NT2/D1 (cell line): ENCODE measurements at places on chromosomes 16 and 17.

GRCh38 chr17:57357830-57358430 lies 101.6 kb downstream of the MSI2 start:
- DNase-seq, result no peak

DNA sequence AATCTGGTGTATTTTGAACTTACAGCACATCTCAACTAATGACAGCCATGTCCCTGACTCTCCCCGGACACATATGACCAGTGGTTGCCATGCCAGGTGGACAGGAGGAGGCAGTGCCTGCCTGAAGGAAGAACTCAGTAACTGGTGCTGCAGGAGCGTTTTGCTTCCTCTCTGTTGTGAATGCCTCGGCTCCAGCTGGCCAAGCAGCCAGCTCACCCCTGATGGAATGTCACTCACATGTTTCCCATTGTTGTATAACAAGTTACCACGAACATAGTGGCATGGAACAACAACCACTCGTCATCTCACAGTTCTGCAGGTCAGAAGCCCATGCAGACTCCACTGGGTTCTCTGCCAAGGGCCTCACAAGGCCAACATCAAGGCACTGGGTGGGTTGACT lies 20.1 kb upstream of the IRF8 start:
- DNase-seq, result no peak

GRCh38 chr16:18800775-18801144 lies 589 bp downstream of the ARL6IP1 start:
- DNase-seq, result no peak

- DNase-seq, result no peak
Measured at GRCh38 chr16:86865851-86866662, 287.7 kb downstream of the FOXL1 start.

DNA sequence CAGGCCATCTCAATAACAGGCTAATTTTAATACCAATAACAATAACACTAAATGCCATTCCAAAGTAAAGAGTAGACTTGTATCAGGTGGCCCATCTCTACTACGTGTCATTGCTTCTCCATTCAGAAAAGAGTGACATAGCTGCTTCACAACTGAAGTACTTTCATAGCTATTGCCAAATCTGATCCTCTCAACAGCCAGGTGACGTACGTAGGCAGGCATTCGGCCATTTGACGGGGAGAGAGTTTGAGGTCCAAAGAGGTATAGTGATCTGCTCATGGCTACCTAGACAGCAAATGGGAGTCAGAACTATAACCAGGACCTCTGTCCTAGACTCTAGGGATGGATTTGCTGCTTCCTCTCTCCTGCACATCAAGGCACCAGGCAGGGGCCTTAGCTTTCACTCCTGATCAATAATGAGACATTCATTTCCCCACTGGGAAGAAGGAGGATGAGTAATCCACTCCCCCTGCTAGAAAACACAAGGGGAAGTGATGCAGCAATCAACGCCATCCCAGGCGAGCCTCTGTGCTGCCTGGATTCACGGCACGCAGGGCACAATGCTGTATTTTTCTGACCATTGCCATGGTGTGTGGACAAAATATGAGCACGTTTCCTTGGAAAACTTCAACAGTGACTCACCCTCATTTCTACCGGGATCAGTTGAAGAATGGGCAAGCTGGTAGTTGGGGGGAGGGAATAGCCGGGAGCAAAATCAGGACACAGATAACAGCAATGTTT lies 80.9 kb downstream of the SPACA3 start:
- DNase-seq, result no peak

- no peak for DNase-seq
Measured at GRCh38 chr16:30786115-30786935, 680 bp downstream of the ZNF629 start.

DNA sequence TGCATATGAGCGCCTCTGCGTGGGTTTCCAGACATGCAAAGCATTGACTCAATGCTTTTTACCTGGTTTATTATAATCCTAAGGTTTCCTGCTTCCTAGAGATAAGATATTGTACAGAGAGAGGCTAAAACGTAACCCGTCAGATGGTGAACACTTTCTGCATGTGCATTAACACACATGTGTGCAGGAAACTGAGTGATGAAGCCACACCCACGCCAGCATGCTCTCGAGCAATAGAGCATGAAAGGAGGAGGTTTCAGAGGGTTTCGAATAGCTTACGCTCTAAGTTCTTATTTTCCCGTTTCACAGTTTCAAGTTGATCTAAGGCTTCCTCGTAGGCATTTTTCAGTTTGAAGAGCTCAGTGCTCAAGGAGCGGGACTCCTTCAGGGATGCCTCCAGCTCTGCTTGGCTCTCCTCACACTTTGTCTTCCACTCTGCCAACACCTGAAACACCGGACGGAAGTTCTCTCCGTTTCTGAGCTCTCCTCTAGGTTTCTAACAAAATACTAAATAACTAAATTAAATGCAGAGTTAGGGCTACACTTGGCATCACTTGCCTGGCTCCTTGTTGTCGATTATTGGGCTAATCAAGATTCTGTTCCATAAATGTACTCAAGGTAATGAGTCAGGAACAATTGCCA lies 23.2 kb downstream of the MYH3 start:
- DNase-seq, result no peak

DNA sequence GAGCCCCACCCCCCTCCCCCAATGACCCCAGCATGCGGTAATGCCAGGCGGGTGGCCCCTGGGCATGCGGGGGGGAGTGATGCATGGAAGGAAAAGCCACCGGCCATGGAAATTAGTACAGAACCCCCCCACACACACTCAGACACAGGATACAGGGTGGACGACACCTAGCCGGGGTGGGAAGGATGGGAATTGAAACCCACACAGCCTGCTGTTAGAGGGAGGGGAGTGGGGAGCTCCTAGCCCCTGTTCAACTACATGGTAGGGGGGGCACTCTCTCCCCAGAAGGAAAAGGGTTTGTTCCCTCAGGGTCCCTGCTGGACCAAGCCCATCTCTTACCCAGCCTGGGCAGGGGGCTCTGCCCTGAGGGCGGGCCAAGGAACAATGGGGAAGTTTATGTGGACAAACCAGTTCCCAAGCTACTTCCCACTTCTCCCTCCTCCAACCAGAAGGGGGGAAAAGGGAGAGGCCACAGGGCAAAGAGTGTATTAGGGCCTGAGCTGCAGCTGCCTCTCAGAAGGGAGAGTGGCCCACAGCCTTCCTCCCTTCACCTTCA lies 5.2 kb downstream of the TMUB2 start:
- no peak for DNase-seq

DNA sequence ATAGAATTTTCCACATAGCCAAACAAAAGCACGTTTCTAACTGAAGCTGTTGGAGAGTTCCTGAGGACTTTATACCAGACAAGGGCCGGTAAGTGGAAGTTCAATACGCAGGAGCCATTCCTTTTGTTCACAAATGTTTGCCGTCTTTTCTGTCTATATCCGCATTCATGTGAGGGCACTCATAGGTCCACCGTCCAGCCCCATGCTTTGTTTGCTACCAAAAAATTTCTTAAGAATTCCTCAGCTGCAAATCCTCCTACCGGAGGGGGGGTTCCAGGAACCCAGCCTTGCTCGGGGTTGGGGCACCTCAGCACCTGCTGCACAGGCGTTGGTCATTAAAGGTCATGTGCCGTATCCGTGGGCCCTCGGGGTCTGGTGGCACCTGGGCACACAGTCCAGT lies 276.8 kb downstream of the SEC14L1 start:
- no peak for DNase-seq

- DNase-seq, result no peak
Measured at GRCh38 chr17:14092808-14093207, 23.5 kb downstream of the COX10 start.

DNA sequence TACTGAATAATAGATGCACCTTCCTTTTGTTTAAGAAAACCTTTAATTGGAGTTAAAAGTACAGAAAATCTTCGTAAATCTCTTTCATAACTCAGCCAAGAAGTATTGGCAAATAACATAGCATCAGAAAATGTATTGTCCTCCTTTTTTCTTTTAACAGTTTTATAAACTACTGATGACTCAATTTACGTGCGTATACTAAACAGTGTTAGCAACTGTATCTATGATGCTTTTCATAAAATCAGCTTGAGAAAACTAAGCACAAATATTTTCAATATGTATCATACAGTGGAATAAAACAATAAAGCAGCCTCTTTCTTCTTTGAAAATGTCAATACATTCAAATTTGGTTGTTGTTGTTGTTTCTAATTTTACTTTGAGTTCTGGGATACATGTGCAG lies 88.6 kb downstream of the STXBP4 start:
- DNase-seq, result no peak

DNA sequence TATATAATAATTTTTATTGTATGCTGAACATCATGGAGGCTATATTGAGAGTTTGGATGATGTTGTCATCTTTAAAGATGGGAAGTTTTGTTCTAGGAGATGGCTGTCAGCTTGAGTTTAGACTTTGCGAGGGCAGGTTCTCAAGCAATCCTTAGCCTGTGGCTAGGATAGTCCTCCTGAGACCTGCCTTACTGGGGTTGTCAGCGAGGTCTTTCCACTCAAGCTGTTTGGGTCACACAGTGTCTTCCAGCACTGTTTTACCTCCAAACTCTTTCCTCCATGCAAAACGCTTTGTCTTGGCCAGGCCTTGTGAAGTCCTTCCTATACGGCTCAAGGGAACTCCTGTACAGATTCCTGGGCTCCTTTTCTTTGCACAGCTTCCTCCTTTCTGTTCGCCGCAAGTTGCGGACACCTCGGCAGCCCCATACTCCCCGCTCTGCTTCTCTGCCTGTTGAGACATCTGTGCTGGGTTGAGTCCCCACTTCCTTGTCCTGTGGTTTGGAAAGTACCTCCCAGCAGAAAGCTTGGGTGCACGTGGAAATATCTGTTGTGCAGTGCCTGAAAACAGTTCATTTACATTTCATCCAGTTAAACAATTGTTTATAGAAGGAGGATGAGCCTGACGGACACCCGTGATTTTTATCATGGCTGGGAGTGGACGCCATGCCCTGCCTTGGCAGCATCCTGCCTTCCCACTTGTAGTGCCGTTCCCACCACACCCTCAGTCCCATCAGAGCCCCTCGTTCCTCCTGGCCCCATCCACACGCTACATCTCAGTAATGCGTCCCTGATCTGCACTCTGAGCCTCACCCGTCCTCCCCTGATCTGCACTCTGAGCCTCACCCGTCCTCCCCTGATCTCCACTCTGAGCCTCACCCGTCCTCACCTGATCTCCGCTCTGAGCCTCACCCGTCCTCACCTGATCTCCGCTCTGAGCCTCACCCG lies 55.0 kb upstream of the CBFA2T3 start:
- no peak for DNase-seq

- DNase-seq, result no peak
Measured at GRCh38 chr16:1394367-1394951, 20.0 kb downstream of the UNKL start.

GRCh38 chr17:37512442-37513068 lies 22.9 kb downstream of the DUSP14 start:
- no peak for DNase-seq

- no peak for DNase-seq
Measured at GRCh38 chr16:27269300-27270150, 953 bp upstream of the NSMCE1 start.

DNA sequence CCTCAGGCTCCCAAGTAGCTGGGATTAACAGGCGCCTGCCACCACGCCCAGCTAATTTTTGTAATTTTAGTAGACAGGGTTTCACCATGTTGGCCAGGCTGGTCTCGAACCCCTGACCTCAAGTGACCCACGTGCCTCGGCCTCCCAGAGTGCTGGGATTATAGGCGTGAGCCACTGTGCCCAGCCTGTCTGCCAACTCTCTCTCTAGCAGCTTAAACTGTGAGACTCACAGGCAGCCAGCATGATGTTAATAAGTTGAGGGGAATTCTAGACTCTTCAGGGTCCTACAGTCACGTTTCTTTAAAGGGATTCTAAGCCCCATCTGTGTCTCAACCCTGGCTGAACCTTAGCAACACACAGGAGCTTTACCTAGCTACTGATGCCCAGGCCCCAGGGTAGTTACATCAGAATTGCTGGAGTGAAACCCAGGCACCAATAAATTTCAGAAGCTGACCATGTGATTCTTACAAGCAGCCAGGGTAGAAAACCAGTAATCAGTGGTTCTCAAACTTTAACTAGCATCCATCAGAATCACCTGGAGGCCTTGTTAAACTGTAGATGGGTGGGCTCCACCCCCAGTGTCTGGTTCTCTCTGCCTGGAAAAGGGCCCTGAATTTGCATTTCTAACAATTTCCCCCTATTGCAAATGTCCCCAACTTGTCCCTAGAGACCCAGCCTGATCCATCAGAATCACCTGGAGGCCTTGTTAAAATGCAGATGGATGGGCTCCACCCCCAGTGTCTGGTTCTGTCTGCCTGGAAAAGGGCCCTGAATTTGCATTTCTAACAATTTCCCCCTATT lies 30.7 kb downstream of the GPRC5B start:
- DNase-seq, result peak; percentile 40

- DNase-seq, result no peak
Measured at GRCh38 chr16:15533386-15533785, 99.0 kb downstream of the BMERB1 start.

DNA sequence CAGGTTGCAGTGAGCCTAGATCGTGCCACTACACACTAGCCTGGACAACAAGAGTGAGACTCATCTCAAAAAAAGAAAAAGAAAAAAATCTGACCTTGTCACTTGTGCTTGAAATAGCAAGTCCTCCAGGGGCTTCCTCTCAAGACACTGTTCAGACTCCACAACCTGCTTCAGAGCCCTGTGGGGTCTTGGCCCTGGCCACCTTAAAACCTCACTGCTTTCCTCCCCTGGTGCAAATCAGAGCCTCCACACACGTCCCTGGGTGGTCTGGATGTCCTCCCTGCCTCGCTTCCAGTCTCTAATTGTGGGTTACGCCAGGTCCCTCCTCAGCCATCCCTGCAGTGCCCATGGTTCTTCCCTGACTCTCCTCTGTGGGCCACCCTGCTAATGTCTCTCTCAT lies 4.7 kb downstream of the ACD start:
- DNase-seq, result no peak

DNA sequence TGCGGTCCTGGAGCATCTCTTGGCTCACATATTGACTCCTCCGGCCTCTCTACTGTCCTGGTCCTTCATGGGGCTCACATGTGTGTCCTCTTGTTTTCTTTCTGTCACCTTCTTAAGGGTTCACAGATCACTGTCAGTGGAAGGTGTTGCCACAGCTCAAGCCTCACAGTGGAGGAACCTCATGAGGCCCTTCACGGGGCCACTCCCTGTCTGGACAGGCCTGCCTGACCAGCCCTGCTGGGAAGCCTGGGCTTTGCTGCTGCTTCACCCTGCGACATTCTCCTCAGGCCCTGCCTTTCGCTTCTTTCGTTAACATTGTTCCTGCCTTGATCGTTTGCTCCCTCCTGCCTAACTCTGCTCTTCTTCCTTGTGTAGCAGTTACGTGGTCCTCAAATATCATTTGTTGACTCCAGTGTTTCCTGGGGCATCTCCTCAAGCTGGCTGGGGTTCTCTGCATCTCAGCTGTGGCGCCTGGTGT lies 55.9 kb downstream of the WDR45B start:
- no peak for DNase-seq

DNA sequence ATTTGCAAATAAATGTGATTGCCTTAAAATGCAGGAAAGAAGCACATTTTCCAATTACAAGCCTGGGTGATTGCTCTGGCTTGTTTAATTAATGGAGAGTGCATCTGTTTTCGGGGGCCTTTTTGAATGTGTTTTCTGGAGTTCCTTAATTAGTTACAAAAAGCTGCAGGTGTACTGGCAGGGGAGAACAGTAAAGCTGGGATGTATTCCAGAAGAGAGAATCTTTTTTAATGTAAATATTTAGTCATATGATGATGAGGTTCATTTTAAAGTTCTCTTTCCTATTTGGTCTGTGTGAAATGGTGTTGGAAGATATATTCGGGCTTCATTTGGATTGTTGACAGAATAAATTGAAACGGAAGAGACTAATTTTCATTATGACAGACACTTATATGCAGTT lies 70.9 kb upstream of the N4BP1 start:
- no peak for DNase-seq
